ENCODE measurements at places on chromosomes 2 and 18. TPM values are rescaled to one million over a fixed set of nuclear protein-coding genes. Genes with fewer than 3 reads are reported as not detected.

CYTIP gene
- 13.4 TPM for total RNA-seq

CMPK2 gene
- 7.8 TPM for total RNA-seq

AOX1 gene
- 629 TPM for total RNA-seq

MALT1 gene
- 26.7 TPM for total RNA-seq

TNS1 gene
- total RNA-seq: 398 TPM

COL4A3 gene
- 1.7 TPM for total RNA-seq

STK11IP gene
- 22.4 TPM for total RNA-seq

B3GNT7 gene
- 12.6 TPM for total RNA-seq

GRCh38 chr2:233799716-233800115 is 21.6 kb downstream of the MROH2A start:
- DNase-seq: no peak

DNA sequence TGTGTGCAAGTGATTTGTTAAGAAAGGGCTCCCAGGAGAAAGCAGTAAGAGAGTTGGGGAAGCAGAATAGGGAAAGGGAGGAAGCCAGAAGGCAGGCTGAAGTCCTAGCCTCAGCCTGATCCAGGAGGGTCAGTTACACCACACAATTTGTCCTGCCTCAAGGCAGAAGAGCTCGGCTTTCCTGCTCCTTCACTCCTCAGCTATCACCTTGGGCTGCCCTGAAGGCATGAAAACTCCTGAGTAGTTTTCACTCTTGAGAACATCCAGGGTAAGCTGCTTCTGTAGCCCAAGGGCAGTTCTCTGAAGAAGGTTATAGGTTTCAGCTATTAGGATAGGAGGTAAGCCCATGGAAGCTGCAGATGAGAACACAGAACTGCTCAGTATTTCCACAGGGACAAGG is 47.4 kb upstream of the ANKRD44 start:
- no peak for DNase-seq

DNA sequence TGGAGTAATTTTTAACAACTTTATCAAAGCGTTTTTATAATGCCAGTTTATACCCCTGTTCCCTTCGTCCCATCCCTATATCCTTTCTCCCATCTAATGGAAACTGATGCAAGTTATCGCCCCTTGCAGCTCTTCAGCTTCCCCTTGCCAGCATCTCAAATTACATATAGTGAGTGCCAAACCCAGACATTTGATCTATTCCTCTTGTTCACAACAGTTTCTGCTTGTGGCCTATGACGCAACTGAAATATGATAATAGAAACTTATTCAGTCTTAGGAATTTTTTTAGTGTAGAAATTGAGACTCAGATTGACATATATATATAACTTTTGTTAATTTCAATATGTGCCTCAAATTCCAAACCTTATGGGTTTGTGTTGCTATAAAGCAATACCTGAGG is 562.2 kb upstream of the VWC2L start:
- DNase-seq: no peak

GRCh38 chr18:46761059-46761769 is 4.4 kb upstream of the ST8SIA5 start:
- no peak for DNase-seq

GRCh38 chr2:133968446-133968845 is 285.4 kb upstream of the MGAT5 start:
- no peak for DNase-seq

- DNase-seq: no peak
Observed at GRCh38 chr2:147845411-147845971, 662 bp downstream of the ACVR2A start.

DNA sequence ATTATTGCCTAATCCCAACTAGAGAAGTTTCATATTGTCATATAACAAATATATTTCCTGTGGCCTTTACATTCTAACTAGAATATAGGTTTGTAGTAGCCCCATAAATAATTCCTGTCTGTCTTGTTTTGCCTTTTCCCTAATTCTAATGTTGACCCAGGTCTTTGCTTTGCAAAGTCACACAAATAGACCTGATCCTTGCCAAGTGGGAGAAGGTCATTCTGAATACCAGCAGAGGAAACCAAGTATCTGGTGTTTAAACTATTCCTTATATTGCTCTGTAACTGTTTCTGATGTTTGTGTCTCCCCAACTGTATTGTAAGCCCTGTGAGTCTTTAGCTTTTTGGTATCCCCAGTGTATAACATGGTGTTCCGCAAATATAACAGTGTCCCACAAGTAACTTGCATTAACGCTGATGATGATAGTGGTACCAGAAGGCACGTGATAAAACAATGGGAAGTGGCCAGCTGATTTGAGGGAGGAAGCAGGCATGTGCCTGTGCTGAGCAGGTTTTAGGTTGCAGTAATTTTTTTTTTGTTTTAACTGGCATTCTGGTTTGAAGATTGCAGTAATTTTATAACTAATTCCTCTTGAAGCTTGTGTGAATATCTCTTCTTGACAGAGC is 11.1 kb downstream of the HADHB start:
- no peak for DNase-seq

- no peak for DNase-seq
Observed at GRCh38 chr18:50590593-50590992, 30.7 kb downstream of the MAPK4 start.

DNA sequence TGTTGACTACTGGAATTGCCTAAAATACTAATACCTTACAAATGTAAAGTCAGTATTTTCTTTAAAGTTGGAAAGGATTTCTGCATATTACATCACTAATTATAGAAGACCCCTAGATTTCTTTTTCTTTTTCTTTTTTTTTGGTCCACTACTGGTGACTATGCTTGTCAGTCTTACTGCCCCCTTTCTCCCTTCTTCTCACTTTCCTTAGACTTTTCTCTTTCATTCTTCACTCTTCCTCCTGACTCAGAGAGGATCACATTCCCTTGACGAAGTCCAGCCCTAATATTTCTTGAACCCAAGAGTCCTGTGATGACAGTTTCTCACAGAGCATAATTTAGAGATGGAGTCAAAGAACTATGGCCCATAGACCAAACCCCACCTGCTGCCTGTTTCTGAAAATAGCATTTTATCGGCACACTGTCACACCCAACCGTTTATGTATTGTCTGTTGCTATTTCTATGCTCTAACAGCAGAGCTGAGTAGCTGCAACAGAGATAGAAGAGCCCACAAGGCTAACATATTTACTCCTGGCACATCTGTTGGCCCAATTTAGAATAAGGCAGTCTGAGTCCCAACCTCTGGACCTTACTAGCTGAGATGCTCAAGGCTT is 40.6 kb upstream of the RIOK3 start:
- DNase-seq: no peak

DNA sequence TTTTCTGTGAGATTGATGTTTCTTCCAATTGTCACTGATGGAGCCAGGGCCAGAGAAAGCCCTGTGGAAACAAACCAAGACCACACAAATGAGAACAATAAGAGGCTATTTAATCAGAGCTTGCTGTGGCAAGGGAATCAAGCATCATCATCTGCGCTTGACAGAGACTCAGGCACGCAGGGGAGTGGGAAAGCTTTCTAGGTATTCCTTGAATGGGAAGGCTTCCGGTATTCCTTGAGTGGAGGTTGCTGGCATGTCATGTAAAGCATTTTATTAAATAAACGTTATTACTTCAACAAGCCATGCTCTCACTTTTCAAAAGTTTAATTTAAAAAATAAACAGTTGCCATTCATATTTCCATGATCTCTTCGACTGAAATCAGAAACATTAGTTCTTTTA is 194.6 kb upstream of the SYT4 start:
- DNase-seq: no peak

GRCh38 chr18:22493940-22494339 is 76.2 kb upstream of the CTAGE1 start:
- no peak for DNase-seq

GRCh38 chr2:150732064-150732463 is 244.6 kb upstream of the RND3 start:
- DNase-seq: no peak

DNA sequence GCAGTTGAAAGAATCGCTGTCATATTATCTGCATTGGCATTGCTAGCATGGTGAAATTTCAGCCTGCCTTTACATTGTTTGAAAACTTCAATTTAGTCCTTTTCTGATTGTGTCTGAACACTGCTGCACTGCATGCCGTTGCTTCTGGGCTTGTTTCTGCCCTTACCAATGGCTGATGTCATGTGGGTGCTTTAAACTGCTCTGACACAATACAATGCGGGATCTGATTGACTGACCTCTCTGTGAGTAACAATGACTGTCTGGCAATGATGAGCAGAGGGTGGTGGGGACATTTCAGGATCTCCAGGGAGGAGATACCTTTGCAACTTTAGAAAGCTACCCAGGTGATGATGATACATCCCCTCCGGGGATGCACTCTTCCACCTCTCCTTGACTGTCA is 119.5 kb upstream of the ZBTB14 start:
- DNase-seq: no peak
